ENCODE measurements at places on chromosomes 1 and 21.

DNA sequence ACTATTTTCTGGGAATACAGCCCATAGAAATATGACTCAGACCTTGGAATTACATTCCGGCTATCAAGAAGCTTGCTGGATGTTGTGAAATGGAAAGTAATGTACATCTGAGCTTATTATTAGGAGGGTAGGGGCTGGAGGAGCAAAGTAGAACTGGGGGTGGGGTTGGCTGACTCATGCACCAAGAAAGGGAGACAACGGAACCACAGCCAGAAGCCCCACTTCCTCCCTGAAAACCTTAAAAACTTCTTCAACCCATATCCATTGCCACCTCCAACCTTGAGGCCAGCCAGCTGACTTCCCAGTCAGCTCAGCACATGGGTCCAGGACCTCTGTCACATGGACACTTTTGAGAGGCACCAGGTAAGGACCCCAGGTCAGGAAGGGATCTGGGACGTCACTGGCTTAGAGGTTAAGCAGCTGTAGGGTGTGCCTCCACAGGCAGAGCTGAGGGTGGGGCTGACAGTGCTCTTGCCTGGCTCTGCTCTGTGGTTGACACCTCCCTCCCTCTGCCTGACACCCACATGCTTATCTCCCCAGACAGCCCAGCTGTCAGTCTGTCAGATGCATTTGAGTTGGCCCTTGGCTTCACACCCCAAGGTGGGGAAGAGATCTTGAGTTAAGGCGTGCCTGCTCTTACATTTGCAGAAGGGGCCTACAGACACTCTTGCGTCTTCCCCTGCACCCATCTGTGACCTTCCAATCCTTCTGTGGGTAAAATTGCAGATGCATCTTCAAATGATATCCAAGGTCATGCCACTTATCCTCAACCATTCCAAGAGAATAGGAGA, 5.7 kb upstream of the ZNF683 start:
- no peak for DNase-seq

DNA sequence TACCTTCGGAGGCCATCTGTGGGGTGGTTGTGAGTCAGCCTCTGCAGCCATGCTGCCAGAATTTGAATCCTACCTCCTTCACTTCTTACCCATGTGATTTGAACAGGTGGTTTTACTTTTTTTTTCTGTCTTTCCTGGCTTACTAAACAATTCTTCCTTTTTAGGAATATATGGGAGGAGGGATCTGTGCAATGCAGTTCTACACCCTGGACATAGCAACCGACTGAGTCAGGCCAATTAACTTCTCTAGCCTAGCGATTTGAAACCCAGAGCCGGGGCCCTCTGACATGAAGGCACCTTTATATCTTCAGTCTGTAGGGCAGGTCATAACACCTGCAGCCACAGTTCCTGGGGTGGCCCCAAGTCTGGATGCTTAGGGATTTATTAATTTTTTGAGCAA, 83.6 kb downstream of the ST6GALNAC3 start:
- DNase-seq = no peak

DNA sequence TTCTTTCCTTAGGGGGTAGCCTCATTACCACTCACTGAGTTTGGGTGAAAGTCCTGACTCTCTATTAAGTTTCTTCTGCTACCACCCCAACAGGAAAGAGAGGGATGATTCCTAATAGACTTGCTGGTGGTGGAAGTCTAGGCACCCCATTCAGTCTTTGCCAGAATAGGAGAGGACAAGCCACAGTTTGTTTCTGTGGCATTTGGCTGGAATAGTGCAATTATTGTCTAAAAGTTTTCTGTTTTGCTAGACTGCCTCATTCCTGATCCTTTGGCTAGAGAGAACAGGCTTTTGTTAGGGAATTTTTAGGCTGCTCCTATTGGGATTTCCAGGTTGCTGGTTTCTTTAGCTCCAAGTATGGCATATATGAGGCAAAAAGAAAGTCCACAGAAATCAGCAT, 9.9 kb upstream of the HJV start:
- DNase-seq = no peak

GRCh38 chr1:89735479-89735878, 85.4 kb upstream of the LRRC8D start:
- DNase-seq = no peak

DNA sequence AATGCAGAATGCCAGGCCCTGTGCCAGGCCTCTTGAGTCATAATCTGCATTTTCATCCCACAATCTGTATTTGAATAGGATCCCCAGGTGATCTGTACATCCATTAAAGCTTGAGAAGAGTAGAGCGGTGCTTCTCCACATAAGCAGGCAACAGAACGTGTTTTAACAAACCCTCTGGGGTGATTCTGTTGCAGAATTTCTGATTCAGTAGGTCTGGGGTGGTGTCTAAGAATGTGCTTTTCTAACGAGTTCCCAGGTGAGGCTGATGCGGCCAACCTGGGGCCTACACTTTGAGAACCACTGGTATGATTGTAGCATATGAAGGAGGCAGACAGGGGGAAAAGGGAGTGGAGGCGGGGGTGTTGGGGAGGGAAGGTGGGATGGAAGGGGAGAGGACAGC, 78.4 kb upstream of the POU3F1 start:
- DNase-seq = no peak

GRCh38 chr1:88695781-88696180, 11.7 kb downstream of the PKN2 start:
- no peak for DNase-seq

DNA sequence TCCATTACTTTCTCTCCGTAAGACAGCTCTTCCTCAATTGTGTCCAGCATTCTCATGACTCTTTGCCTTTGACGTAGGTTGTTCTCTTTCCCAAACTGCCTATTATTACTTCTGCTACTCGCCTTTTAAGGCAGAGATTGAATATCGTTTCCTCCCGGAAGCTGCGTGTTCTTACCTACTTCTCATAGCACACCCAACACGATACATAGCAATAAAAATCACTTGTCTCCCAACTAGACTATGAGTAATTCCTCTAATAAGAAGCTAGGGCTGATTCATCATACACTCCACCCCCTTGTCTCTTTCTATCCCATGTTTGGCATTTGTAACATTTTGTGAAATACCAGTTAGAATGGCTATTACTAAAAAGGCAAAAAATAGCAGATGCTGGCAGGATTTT, 55.8 kb upstream of the SGIP1 start:
- no peak for DNase-seq

DNA sequence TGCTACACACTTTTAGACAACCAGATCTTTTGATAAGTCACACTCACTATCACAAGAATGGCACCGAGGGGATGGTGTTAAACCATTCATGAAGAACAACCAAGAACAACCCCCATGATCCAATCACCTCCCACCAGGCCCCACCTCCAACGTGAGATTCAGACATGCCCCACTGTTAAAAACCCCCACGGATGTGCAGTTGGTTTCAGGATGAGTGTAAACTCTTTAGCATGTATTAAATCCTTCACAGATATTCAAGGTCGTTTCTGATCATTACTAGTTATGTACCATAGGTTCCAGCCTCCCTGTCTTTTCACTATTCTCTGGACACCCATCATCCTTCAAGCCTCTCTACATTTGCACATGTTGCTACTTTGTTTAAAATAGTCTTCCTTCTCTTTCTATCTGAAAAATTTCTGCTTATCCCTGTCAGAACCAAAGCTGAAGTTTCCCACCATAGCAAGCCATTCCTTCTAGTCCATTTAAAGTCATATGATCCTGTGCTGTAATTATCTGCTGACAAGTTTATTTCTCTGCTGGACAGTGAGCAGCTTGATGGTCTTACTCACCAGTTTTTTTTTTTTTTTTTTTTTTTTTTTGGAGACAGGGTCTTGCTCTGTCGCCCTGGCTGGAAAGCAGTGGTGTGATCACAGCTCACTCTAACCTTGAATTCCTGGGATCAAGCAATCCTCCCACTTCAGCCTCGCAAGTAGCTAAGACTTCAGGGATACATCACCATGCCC, 36.8 kb downstream of the MAP10 start:
- no peak for DNase-seq

GRCh38 chr21:33587792-33588484, 546 bp downstream of the DONSON start:
- DNase-seq = no peak

DNA sequence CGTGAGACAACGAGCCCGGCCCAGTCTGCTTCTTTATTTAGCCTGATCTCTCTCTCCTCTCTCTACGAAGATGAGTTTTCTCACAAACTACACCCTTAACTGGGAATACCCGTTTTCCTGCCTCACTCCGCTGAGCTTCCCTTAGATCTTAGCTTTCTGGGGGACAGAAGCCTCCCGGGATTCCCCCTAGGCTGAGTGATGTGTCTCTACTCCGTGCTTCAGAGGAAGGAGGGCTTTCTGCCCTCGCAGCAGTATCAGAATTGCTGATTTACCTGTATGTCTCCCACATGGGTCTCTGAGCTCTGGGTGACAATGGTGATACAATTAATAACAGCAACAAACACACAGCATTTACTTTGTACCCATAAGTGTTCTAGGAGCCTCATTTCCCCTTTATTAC, 1.0 kb downstream of the ZBTB17 start:
- no peak for DNase-seq

GRCh38 chr1:22163564-22163963, 20.7 kb upstream of the WNT4 start:
- no peak for DNase-seq

DNA sequence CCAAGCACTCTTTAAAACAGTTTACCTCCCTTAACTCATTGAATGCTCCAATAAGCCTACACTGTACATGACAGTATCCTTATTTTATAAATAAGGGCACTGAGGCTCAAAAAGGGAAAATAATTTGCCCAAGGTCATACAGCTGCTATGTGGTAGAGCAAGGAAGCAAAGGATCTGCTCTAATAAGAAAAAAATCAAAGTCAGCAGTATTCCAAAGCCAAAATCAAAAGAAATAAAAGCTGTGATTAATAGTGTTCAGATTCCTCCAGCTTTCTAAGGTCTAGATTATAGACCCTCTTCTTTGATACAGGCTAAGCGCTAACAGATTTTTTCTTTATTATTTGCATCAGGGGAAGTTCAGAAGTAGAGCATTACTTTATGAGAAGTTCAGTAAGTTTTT, 39.3 kb downstream of the IL12RB2 start:
- DNase-seq = no peak

GRCh38 chr1:4709641-4710040, 55.2 kb downstream of the AJAP1 start:
- no peak for DNase-seq

GRCh38 chr1:30664103-30664755, 59.2 kb downstream of the MATN1 start:
- no peak for DNase-seq

- DNase-seq = no peak
These were observed 9.4 kb downstream of the OLIG2 start for GRCh38 chr21:33035147-33035546.

DNA sequence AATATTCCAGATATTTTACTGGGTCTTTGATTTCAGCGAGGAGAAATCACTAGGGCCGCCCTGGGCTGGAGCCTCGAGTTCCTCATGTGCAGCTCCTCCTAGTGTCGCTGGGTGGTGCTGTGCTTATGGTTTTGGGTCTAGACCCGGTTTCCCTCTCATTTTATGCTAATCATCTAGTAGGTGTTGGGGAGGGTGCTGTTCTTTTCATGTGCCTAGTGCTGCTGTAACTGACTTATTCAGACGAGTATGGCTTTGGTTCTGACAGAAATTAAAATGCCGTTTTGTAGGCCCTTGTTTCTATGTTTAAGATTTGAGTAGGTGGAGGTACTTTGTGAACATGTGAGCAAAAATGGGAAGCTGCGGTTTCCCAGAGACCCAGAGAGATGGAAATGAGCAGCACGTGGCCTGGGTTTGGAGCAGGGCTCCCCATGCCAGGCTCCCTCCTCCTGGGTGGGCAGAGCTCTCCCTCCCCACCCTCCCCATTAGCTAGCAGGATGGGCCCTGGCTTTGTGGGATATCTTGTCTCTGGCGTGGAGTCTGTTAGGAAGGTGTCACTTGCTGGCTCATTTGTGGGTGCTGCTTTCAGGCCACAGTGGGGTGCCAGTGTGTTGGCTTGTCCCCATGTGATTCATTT, 74.0 kb upstream of the GPR88 start:
- peak; percentile 73 for DNase-seq

DNA sequence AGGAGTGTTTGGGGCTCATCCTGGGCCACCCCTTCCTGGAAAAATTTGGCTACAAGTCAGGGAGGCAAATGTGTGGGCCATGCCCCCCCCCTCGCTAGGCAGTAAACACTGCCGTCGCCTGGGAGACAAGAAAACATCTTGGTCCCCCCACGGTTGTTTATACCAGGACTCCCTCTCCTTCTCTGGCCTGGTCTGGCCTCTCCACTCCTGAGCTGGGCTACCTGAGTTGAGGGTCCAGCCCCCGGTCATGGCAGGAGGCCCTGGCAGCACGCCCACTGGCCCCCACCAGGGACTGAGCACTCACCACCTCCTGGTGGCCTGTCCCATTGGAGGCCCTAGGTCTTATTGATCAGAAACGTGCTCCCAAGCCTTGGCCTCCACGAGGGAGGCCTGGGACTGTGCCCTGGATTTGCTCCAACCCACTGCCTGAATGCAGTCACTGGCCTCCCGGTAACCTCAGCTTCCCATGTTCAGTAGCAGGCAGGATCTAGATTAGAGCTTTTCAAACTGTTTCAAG, 15.8 kb downstream of the KCNQ4 start:
- no peak for DNase-seq

GRCh38 chr1:107593501-107594209, 371.3 kb downstream of the VAV3 start:
- DNase-seq = no peak

DNA sequence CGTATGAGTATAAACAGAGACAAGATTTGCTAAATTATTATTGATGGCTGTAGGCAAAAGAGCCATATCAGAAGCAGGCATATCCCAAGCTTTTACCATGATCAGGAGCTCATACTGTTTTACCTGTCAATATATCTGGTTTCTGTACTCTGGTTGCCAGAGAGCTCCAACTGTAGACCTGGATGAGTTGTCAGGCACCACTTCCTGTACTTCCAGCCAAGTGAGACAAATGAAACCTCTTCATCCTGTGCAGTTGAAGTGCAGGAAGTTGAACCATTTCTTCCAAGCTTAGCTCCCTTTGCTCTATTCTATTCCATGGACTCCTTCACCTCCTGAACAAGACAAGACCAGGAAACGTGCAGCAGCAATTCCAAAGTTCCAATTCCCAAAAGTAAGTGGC, 115.6 kb downstream of the ZNF281 start:
- no peak for DNase-seq

DNA sequence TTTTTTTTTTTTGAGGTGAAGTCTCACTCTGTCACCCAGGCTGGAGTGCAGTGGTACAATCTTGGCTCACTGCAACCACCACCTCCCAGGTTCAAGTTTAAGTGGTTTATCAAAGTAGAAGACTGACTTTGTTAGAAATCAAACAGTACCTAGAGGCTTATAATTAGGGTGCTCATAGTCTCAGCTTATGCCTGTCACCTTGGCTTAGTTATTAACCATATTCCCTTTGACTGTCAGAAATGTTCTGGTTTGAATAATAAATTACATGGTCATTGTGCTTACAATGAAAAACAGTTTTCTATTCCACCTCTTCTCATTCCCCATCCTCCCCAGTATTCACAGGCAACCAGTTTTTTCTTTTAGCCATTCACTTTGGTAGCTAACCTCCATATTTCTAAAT, 54.8 kb downstream of the CTTNBP2NL start:
- DNase-seq = no peak

GRCh38 chr1:8870616-8871538, 7.6 kb downstream of the ENO1 start:
- no peak for DNase-seq

- no peak for DNase-seq
These were observed 7.7 kb downstream of the PADI1 start for GRCh38 chr1:17212487-17213121.

- DNase-seq = no peak
These were observed 107.6 kb downstream of the GALNT2 start for GRCh38 chr1:230174471-230175162.

- DNase-seq = no peak
These were observed 58.3 kb upstream of the ANGPTL3 start for GRCh38 chr1:62539028-62539447.

- no peak for DNase-seq
These were observed 23.6 kb upstream of the PKP1 start for GRCh38 chr1:201259476-201260235.
